HS-27A (cell line): ENCODE measurements at places on chromosomes 16 and 17.

- DNase-seq: no peak
Measured at GRCh38 chr17:36152639-36153120, 23.8 kb downstream of the TBC1D3B start.

- DNase-seq: no peak
Measured at GRCh38 chr16:83652943-83653342, 154.8 kb upstream of the HSBP1 start.

GRCh38 chr16:21713549-21714368 lies 50.0 kb downstream of the OTOA start:
- DNase-seq: no peak

- no peak for DNase-seq
Measured at GRCh38 chr16:10169904-10170410, 12.3 kb downstream of the GRIN2A start.

- DNase-seq: peak; percentile 53
Measured at GRCh38 chr16:89574681-89575246, 794 bp upstream of the CPNE7 start.

DNA sequence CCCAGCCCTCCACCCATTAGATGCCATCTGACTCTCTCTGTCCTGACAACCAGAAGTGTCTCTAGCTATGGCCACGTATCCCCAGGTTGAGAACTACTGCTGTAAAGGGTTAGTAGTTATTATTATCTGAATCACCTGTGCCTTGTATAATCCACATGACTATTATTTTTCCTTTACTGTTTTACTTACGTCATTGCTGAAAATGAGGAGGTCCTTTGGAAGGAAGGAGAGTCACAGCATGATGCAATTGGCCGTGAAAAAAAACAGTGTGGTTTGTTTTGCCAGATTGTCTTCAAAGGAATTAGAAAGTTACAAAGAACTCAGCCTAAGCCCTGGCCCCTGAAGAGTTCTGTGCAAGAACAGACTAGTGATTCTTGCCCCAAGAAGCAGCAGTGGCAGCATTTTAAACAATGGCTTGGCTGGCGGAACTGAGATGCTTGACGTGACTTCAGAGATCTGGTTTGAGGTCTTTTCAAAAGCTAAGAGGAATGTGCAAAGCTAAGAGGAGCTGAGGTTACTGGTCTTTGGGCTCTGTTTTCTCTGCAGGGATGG lies 413.3 kb upstream of the EEF2KMT start:
- DNase-seq: no peak

GRCh38 chr16:87661561-87661960 lies 59.3 kb downstream of the JPH3 start:
- no peak for DNase-seq

DNA sequence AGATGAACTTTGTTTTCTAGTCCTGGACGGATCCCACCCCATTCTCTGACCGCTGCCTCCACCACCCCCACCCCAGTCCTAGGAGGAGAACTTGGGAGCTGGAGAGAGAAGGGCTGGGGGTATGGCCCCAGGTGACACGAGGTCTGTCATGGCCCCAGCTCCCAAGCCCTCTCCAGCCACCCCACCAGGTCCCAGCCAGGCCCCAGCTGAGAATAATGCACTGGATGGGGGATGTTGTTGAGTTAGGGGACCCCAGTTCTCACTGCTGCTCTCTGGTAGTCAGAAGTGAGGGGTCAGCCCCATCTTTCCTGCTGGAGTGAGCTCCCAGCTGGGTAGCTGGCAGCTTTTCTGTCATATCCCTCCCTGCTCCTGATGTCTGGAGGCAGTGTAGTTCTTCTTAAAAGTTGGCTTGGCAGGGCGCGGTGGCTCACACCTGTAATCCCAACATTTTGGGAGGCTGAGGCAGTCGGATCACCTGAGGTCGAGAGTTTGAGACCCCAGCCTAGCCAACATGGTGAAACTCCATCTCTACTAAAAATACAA lies 4.6 kb upstream of the COL1A1 start:
- DNase-seq: no peak

GRCh38 chr17:77930780-77931768 lies 27.4 kb upstream of the TNRC6C start:
- DNase-seq: no peak

DNA sequence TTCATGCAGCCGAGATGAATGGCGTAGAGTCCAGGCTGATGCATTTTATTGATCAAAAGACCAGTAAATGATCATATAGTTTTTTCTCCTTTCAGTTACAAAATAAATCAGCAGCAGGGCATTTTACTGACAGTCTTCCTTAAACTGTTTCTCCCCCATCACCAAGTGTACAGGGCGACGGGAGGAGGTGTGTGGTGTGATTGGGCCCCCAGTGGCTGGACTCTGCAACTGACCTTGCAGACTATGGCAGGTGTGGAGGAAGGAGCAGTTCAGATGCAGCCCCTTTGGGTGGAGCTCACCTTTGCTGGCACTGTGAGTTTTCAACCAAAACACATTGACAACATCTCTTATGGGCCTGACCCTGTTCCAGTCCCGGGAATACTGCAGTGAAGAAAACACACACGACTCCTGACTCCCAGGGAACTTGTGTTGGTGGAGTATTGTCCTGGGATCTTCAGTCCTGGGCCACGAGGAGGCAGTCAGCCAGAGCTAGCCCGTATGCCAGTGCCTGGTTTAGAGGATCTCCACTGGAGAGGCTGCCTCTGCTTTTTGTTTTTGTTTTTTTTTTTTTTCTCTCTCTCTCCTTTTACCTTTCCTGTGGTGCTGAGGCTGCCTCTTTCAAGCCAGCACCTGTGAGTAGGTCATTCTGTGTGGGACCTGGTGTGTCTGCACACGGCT lies 29.8 kb downstream of the KIAA0513 start:
- no peak for DNase-seq

- no peak for DNase-seq
Measured at GRCh38 chr16:67356396-67356795, 29.8 kb downstream of the LRRC36 start.

GRCh38 chr16:71894229-71894920 lies 956 bp upstream of the IST1 start:
- DNase-seq: peak; percentile 24

- DNase-seq: no peak
Measured at GRCh38 chr17:70171159-70171558, 1.8 kb downstream of the KCNJ2 start.

GRCh38 chr17:81419319-81419885 lies 24.1 kb downstream of the BAHCC1 start:
- no peak for DNase-seq

- DNase-seq: no peak
Measured at GRCh38 chr17:64599827-64600226, 62.3 kb downstream of the SMURF2 start.

- DNase-seq: no peak
Measured at GRCh38 chr16:11658896-11659708, 9.2 kb upstream of the SNN start.

DNA sequence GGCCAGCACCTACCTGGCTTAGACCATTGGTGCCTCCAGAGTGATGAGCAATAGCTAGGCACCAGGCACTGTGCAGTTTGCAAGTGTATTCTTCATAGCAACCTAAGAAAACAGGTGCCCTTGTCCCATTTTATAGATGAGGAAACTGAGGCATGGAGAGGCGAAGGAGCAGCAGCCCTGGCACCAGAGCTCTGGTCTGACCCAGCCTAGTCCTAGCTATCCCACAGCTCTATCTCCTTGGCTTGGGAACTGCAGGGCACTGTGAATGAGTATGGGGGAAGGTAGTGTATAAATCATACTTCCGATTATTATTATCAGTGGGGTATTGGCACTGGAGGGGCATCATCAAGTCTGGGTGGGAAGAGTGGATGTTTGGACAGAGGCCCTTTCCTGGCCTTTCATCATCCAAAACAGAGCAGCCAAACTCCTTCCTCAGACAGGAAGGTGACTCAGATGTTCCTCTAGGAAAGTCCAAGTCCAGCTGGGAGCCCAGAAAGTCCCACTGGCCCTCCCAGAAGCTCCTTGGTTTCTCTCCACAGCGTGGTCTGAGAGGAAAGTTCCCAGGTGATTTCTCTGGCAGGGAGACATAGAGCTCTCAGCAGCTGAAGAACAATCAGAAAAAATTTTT lies 32.0 kb upstream of the PLLP start:
- no peak for DNase-seq

GRCh38 chr16:80480664-80481063 lies 60.1 kb upstream of the DYNLRB2 start:
- no peak for DNase-seq

GRCh38 chr17:56679777-56680422 lies 86.4 kb downstream of the NOG start:
- no peak for DNase-seq

DNA sequence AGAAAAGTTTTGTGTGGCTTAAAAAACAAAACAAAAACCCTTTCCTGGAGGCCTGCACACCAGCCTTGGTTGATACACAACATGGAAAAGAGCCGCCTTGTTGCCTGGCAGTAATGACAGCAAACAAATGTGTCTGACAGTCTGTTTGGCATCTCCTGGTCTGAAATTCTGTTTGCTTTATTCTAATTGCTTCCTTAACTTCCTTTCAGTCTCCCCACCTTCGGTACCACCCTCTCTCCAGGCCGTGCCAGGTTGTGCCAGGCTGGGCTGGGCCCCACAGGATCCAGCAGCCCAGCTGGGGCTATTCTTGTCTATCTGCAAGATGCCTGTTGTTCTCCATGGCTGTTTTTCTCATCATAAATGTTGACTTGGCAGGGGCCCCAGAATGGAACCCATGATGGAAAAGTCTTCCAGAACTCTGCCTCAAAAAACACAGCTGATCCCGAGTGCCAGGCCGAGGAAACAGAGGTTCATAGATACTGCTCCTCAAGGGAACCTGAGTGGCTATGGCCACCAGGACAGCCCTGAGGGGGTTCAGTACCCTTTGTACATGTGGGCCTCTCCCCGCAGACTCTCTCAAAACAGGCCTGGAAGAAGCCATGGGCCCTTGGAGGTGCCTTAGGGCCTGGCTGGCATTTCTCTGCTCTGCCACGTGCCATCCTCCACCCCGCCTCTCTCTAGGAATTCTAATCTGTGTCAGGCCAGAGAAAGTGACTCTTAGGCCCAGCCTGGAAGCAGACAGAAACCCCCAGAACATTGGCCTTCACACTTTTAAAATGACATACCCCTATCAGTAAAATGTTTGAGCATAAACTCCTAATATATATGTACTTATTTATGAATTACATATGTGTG lies 50.5 kb downstream of the YPEL2 start:
- DNase-seq: no peak

GRCh38 chr16:6146874-6147425 lies 1049.4 kb upstream of the EEF2KMT start:
- DNase-seq: no peak

GRCh38 chr17:73746314-73747073 lies 102.2 kb upstream of the SDK2 start:
- no peak for DNase-seq
